Activated CD4-positive, alpha-beta T cell treated with anti-CD3 and anti-CD28 coated beads, Interleukin-2, amount 10 ng/mL, durations not matched to agents 7 days and 5 days (primary cell): ENCODE measurements at places on chromosomes 5 and 9. TPM values are rescaled to one million over a fixed set of nuclear protein-coding genes. Genes with fewer than 3 reads are reported as not detected.

TXNDC8 gene
- not detected for total RNA-seq

SPRY4 gene
- total RNA-seq: 0.27 TPM

CSF1R gene
- total RNA-seq: 0.08 TPM

SLU7 gene
- total RNA-seq: 63.5 TPM

LHX3 gene
- not detected for total RNA-seq

NEUROG1 gene
- not detected for total RNA-seq

PCDHGB4 gene
- not detected for total RNA-seq

PTCD2 gene
- total RNA-seq: 7.8 TPM

NUTM2G gene
- total RNA-seq: not detected

DNA sequence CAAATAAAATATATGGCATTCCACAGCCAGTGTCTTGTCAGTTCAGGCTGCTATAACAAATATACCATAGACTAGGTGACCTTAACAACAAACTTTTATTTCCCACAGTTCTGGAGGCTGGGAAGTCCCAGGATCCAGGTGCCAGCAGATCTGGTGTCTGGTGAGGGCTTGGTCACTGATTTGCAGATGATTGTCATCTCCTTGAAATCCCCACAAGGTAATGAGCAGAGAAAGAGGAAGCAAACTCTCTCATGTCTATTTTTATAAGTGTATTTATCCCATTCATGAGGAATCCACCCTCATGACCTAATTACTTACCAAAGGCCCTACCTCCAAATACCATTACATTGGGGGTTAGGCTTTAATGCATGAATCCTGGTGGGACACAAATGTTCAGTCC, 663.2 kb downstream of the TLR4 start:
- DNase-seq: no peak
- no peak overlapping the region for H3K4me3 ChIP-seq
- no peak overlapping the region for H3K27ac ChIP-seq
- no peaks in the 10 kb centered on the region for H3K4me1 ChIP-seq
- H3K36me3 ChIP-seq: no peaks in the 10 kb centered on the region
- no peaks in the 10 kb centered on the region for H3K27me3 ChIP-seq

- H3K27me3 ChIP-seq: peaks cover 17% of the 10 kb centered on the region
- peaks cover 10% of the 10 kb centered on the region for H3K4me1 ChIP-seq
- DNase-seq: no peak
- no peak overlapping the region for H3K4me3 ChIP-seq
- H3K27ac ChIP-seq: no peak overlapping the region
- H3K36me3 ChIP-seq: peaks cover 4% of the 10 kb centered on the region
Observed at GRCh38 chr5:55551904-55552303, 17.1 kb upstream of the PLPP1 start.

- no peaks in the 10 kb centered on the region for H3K4me1 ChIP-seq
- peaks cover 4% of the 10 kb centered on the region for H3K36me3 ChIP-seq
- H3K27me3 ChIP-seq: peaks cover 22% of the 10 kb centered on the region
- H3K27ac ChIP-seq: no peak overlapping the region
- H3K4me3 ChIP-seq: no peak overlapping the region
- DNase-seq: no peak
Observed at GRCh38 chr9:99210572-99210971, 11.2 kb downstream of the ALG2 start.

- no peak overlapping the region for H3K4me3 ChIP-seq
- H3K36me3 ChIP-seq: no peaks in the 10 kb centered on the region
- no peaks in the 10 kb centered on the region for H3K27me3 ChIP-seq
- H3K27ac ChIP-seq: no peak overlapping the region
Observed at GRCh38 chr5:144585681-144586080, 415.0 kb downstream of the KCTD16 start.

GRCh38 chr5:122933956-122934355, 88.5 kb downstream of the SNX24 start:
- H3K4me3 ChIP-seq: no peak overlapping the region
- no peak for DNase-seq
- H3K27ac ChIP-seq: no peak overlapping the region
- no peaks in the 10 kb centered on the region for H3K27me3 ChIP-seq

- no peaks in the 10 kb centered on the region for H3K4me1 ChIP-seq
- H3K27ac ChIP-seq: no peak overlapping the region
- no peak for DNase-seq
- no peaks in the 10 kb centered on the region for H3K27me3 ChIP-seq
- no peak overlapping the region for H3K4me3 ChIP-seq
- H3K36me3 ChIP-seq: no peaks in the 10 kb centered on the region
Observed at GRCh38 chr9:94920420-94921091, 194.1 kb downstream of the AOPEP start.

DNA sequence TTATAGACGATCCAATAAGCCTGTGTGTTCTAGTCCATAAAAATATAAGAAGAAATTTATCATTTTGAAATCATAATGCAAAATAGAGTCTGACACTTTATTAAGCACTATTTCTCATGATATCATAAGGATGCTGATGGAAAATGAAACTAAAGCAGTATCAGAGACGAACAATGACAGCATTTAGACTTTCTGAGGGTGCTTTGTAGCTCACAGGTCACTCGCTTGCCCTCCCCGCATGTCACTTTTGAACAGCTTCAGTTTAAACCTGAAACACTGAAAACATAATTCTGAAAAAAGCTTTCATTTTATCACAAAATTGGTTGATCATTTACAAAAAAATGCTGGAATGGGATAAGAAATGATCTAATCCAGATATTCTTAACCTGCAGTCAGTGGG, 247.1 kb downstream of the EBF1 start:
- H3K27ac ChIP-seq: no peak overlapping the region
- no peak for DNase-seq
- no peaks in the 10 kb centered on the region for H3K36me3 ChIP-seq
- H3K4me3 ChIP-seq: no peak overlapping the region

DNA sequence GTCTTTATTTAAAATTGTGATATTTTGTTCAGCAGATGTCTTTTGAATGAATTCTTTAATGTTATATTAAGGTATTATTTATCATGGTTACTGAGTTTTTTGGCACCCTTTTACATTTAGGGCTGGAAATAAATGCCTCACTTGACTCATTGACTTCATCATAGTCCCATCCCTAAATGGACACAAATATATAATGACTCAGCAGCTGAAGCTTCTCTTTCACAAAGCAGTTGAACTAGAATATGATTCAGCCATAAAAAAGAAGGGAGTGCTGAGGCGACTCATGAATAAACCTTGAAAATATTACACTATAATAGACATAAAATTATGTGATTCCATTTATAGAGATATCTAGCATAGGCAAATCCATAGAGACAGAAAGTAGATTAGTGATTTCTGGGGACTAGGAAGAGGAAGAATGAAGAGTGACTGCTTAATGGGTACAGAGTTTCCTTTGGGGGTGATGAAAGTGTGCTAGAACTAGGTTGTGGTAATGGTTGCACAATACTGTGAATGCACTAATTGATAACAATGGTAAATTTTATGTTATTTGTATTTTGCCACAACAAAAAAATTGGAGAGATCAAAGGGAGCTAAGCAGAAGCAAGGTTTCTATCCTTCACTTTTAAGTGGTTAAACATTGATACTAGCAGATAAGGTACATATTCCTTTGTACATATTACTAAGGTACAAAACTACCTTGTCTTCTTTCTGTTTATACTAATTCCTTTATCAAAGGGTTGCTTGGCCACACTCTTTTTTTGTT, 449.6 kb downstream of the NTRK2 start:
- no peak overlapping the region for H3K4me3 ChIP-seq
- no peak overlapping the region for H3K27ac ChIP-seq
- no peaks in the 10 kb centered on the region for H3K36me3 ChIP-seq
- no peaks in the 10 kb centered on the region for H3K4me1 ChIP-seq
- DNase-seq: no peak

GRCh38 chr5:55222092-55222984, 4.8 kb downstream of the MCIDAS start:
- peaks cover 6% of the 10 kb centered on the region for H3K36me3 ChIP-seq
- peaks cover 80% of the 10 kb centered on the region for H3K27me3 ChIP-seq
- DNase-seq: no peak
- peaks cover 40% of the 10 kb centered on the region for H3K4me1 ChIP-seq
- peak overlapping the region; percentile 5 for H3K4me3 ChIP-seq

DNA sequence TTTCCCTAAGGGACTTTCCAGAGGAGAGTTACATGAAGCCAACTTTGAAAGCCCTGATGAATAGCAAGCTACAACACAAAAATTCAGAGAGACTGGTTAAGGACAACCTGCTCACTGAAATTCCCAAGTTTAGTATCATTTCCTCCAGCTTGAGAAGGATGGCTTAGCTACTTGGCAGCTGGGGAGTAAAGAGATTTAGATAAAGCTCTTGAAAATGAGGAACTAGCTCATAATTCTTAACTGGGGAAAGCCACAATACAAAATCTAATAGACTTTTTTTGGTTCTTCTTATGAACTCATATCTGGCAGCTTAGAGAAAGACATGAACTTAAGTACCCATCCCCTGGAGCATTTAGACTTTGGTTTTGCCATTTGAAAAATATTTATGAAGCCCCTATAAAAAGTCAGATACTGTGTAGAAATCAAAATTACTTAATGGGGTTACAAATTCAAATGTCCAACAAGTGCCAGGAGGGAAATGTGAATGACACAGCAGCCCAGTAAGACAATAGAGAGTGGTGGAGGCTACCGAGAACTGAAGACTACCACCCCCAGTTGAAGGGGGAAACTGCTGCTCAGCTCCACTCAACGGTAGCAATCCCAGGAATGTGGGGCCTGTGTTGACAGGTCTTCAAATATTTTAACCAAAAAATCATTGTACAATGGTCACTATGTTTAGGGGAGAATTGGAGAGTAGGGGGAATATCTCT, 79.4 kb upstream of the ADRB2 start:
- H3K27ac ChIP-seq: no peak overlapping the region
- H3K4me3 ChIP-seq: no peak overlapping the region
- H3K27me3 ChIP-seq: peaks cover 14% of the 10 kb centered on the region
- no peak for DNase-seq
- no peaks in the 10 kb centered on the region for H3K36me3 ChIP-seq

- H3K27ac ChIP-seq: no peak overlapping the region
- H3K4me3 ChIP-seq: no peak overlapping the region
- H3K27me3 ChIP-seq: no peaks in the 10 kb centered on the region
Observed at GRCh38 chr5:170217831-170218230, 15.0 kb upstream of the C5orf58 start.

DNA sequence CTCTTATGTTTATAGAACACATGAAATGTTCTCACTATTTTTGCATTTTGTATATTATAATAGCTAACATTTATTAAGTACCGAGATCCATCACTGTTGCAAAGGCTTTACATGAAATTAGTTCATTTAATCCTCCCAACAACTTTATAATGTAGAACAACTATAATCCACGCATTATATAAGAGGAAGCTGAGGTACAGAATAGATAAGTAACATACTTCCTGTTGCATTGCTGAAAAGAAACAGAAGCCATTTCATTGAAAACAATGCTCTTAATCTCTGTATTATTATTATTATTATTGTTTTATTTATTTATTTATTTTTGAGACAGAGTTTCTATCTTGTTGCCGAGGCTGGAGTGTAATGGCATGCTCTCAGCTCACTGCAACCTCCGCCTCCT, 7.9 kb upstream of the INSYN2B start:
- no peaks in the 10 kb centered on the region for H3K27me3 ChIP-seq
- H3K4me3 ChIP-seq: no peak overlapping the region
- no peak overlapping the region for H3K27ac ChIP-seq
- no peaks in the 10 kb centered on the region for H3K4me1 ChIP-seq
- DNase-seq: no peak
- peaks cover 49% of the 10 kb centered on the region for H3K36me3 ChIP-seq

DNA sequence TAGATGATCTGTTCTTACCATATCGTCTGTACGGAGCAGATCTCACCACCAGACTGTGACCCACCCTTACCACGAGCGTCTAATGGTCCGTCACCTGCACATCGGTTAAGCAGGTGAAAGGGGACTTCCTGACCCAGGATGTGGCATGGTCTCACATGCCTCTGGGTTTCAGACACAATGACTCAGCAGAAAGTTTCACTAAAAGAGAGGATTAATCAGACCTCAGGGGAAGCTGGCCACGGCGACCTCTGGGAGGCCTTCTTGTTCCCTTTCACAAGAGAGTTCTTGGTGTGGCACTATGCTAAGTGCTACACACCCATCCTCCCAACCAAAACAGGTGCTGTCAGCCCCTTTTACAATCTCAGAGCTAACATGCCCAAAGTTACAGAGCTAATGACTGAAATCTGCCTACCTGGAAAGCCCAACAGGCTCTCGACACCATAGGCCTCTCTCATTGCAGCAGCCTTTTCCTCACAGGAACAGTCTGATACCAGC, 41.6 kb downstream of the ADAMTS12 start:
- peak overlapping the region; percentile 36 for H3K4me3 ChIP-seq
- H3K36me3 ChIP-seq: peaks cover 2% of the 10 kb centered on the region
- peak overlapping the region; percentile 16 for H3K27ac ChIP-seq
- DNase-seq: peak; percentile 31
- H3K4me1 ChIP-seq: peaks cover 9% of the 10 kb centered on the region

DNA sequence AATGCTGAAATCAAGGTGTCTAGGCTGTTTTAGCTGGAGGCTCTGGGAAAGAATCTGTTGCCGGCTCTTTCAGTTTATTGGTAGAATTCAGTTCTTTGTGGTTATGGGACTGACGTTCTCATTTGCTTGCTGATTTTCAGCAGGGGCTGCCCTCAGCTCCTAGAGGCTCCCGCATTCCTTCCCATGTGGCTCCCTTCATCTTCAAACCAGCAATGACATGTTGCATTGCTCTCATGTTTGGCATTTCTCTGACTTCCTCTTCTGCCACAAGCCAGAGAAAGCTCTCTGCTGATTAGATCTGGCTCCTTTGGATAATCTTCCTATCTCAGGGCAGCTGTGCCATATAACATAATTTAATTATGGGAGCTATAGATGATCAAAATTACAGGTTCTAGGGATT, 360.3 kb downstream of the LRRC70 start:
- DNase-seq: no peak
- peaks cover 7% of the 10 kb centered on the region for H3K27me3 ChIP-seq
- no peak overlapping the region for H3K4me3 ChIP-seq
- no peaks in the 10 kb centered on the region for H3K36me3 ChIP-seq
- no peaks in the 10 kb centered on the region for H3K4me1 ChIP-seq

DNA sequence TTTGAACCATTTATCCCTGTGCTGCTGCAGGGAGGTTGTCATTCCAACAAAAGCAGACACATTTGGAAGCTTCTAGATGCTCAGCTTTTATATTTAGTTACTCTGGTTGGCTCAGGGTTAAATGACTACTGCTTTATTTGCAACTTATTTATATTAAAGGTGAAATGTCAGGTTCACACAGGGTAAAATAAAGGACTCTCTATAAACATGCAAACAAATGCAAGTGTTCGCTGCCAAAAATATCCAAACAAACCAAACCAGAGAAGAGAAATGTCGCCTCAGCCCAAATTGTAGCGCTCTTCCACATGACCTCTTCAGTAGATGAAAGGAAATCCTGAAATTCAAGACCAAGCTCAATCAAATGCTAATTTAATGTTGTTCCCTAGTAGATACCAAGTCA, 57.0 kb upstream of the LIFR start:
- H3K4me1 ChIP-seq: no peaks in the 10 kb centered on the region
- H3K4me3 ChIP-seq: no peak overlapping the region
- H3K36me3 ChIP-seq: no peaks in the 10 kb centered on the region
- H3K27me3 ChIP-seq: no peaks in the 10 kb centered on the region
- H3K27ac ChIP-seq: no peak overlapping the region
